ENCODE measurements at places on chromosomes 12 and 14.
A peak's percentile ranks its signal among the peaks of the same experiment; 100 is the strongest.

GRCh38 chr12:57467212-57467874 lies 7.8 kb downstream of the GLI1 start:
- H3K36me3 ChIP-seq = no peaks in the 10 kb centered on the region
- no peak overlapping the region for H3K27ac ChIP-seq
- peaks cover 4% of the 10 kb centered on the region for H3K4me1 ChIP-seq
- no peak overlapping the region for H3K4me3 ChIP-seq
- no peaks in the 10 kb centered on the region for H3K27me3 ChIP-seq
- no peak for DNase-seq

GRCh38 chr12:52517005-52517835 lies 3.0 kb downstream of the KRT5 start:
- no peak overlapping the region for H3K4me3 ChIP-seq
- no peak overlapping the region for H3K27ac ChIP-seq
- DNase-seq = no peak
- no peaks in the 10 kb centered on the region for H3K27me3 ChIP-seq

GRCh38 chr14:69814397-69814796 lies 17.4 kb upstream of the SLC10A1 start:
- H3K4me1 ChIP-seq = no peaks in the 10 kb centered on the region
- no peaks in the 10 kb centered on the region for H3K36me3 ChIP-seq
- no peak overlapping the region for H3K4me3 ChIP-seq
- H3K27ac ChIP-seq = no peak overlapping the region
- H3K27me3 ChIP-seq = no peaks in the 10 kb centered on the region
- DNase-seq = no peak

DNA sequence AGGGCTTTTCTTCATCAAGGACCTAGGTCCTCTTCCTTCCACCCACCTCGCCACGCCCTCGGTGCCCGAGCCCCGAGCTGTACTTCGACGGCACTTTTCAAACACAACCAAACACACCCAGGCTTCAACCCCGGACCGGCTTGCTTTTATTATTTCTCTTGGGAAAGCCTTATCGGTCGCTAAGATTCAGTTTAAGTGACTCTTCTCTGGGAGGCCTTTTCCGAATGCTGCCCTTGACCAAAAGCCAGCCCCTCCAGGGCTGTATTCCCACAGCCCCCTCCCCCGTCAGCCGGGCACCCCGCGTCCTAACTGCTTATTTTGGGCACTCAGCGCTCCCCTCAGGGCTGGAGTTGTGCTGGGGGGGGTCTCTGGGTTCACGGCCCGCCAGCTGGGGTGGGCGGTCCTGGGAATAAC lies 644 bp upstream of the PPP4R4 start:
- H3K27me3 ChIP-seq = peaks cover 3% of the 10 kb centered on the region
- H3K4me1 ChIP-seq = peaks cover 20% of the 10 kb centered on the region
- no peaks in the 10 kb centered on the region for H3K36me3 ChIP-seq
- DNase-seq = no peak
- peak overlapping the region; percentile 67 for H3K27ac ChIP-seq

DNA sequence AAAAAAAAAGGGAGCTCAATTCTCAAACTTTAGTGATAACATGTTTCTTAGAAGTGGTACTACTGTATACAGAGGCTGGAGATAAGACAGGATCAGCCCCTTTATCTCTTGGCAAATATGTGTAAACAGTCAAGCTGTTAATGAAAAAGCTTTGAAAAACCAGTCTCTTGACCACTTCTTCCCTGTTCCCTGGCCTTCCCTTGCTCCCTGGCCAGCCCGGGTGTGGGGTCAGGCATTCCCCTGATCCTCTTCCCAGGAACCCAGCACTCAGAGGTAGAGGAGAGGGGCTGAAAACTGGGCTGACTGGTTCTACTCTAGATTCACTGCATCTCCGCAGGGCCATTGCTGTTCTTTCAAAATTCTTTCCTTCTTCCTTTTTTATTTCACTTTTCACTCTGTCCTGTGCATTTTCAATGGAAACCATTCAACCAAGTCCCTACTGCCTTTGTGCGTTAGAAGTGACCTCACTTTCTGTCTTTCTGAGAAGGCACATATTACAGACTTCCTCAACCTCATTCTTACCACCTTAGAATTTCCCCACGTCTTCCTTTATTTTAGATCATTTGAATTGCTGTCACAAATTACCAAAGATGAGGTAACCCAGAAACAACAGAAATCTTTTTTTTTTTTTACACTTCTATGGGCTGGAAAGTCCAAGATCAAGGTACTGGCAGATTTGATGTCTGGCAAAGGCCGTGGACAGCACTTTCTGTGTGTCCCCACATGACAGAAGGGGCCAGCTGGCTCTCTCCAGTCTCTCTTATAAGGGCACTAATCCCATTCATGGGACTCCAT lies 5.7 kb downstream of the GNG2 start:
- no peaks in the 10 kb centered on the region for H3K27me3 ChIP-seq
- no peaks in the 10 kb centered on the region for H3K4me1 ChIP-seq
- no peak overlapping the region for H3K27ac ChIP-seq
- no peaks in the 10 kb centered on the region for H3K36me3 ChIP-seq

DNA sequence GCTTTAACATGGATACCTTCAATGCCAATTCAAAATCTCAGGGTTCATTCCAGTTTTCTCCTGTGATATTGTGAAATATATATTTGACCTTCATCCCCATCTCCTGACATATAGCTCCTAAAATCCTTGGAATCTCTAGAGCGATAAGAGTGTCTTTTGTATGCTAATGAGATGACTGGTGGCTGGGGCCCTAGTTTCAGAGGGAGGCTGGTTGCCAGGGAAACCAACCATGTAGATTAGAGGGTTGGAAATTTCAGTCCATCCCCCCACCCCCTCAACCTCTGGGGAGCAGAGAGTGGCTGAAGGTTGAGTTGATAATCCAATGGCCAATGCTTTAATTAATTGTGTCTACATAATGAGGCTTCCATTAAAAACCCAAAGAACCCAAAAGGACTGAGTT lies 59.4 kb downstream of the SDR9C7 start:
- DNase-seq = no peak
- H3K4me1 ChIP-seq = no peaks in the 10 kb centered on the region
- H3K27me3 ChIP-seq = no peaks in the 10 kb centered on the region
- H3K27ac ChIP-seq = no peak overlapping the region

- H3K4me1 ChIP-seq = no peaks in the 10 kb centered on the region
- H3K4me3 ChIP-seq = no peak overlapping the region
- DNase-seq = no peak
- no peak overlapping the region for H3K27ac ChIP-seq
- H3K36me3 ChIP-seq = peaks cover 60% of the 10 kb centered on the region
- H3K27me3 ChIP-seq = no peaks in the 10 kb centered on the region
Observed at GRCh38 chr12:68739891-68740290, 6.1 kb upstream of the SLC35E3 start.

DNA sequence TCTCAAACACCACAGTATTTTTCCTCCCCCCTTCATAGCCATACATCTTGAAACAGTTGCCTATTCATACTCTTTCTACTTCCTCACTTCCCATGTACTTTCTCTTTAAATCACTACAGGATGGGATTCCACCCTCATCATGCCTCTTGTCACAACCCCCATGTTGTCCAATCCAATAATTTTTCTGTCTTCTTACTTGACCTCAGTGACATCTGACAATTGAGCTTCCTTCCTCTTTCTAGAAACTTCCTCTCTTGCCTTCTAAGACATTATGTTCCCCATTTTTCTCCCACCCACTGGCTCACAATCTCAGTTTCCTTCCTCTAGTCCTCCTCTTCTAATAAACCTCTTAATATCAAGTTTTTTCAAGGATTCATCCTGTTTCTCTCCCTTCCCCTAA lies 5.3 kb downstream of the C2CD5 start:
- H3K27me3 ChIP-seq = no peaks in the 10 kb centered on the region
- H3K4me3 ChIP-seq = no peak overlapping the region
- H3K27ac ChIP-seq = no peak overlapping the region
- peaks cover 9% of the 10 kb centered on the region for H3K4me1 ChIP-seq
- H3K36me3 ChIP-seq = no peaks in the 10 kb centered on the region

GRCh38 chr12:126874427-126875026 lies 1392.4 kb upstream of the TMEM132C start:
- no peaks in the 10 kb centered on the region for H3K27me3 ChIP-seq
- no peaks in the 10 kb centered on the region for H3K36me3 ChIP-seq
- H3K4me1 ChIP-seq = no peaks in the 10 kb centered on the region
- no peak overlapping the region for H3K4me3 ChIP-seq

DNA sequence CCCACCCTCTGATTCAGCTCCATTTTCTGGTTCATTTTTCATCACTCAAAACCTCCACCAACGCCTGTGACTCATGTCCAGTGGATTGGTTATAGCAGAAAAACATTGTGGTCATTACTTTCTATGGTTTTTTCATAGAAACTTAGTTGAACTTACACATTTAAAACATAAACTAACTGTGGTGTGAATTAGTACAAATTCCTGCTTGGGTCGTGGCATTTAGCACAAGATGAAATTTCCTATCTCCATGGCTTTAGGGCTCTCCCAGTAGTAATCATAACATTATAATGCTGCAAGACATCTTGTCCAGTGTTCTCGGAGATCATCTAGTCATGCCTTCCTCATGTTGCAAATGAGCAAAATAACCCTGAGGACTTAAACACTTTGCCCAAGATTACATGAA lies 7.1 kb downstream of the RNASE7 start:
- peaks cover 23% of the 10 kb centered on the region for H3K4me1 ChIP-seq
- no peak overlapping the region for H3K4me3 ChIP-seq
- no peaks in the 10 kb centered on the region for H3K27me3 ChIP-seq
- no peak overlapping the region for H3K27ac ChIP-seq
- no peaks in the 10 kb centered on the region for H3K36me3 ChIP-seq

- no peak overlapping the region for H3K27ac ChIP-seq
- H3K4me3 ChIP-seq = no peak overlapping the region
- peaks cover 16% of the 10 kb centered on the region for H3K4me1 ChIP-seq
Observed at GRCh38 chr12:71159264-71159663, 1.5 kb upstream of the TSPAN8 start.

GRCh38 chr12:98793121-98793520 lies 148.0 kb downstream of the APAF1 start:
- no peak overlapping the region for H3K4me3 ChIP-seq
- H3K27me3 ChIP-seq = no peaks in the 10 kb centered on the region
- H3K4me1 ChIP-seq = no peaks in the 10 kb centered on the region
- H3K27ac ChIP-seq = no peak overlapping the region
- no peak for DNase-seq

- no peaks in the 10 kb centered on the region for H3K27me3 ChIP-seq
- H3K36me3 ChIP-seq = no peaks in the 10 kb centered on the region
- no peak overlapping the region for H3K4me3 ChIP-seq
- H3K4me1 ChIP-seq = no peaks in the 10 kb centered on the region
- no peak for DNase-seq
Observed at GRCh38 chr12:112751844-112752243, 39.7 kb upstream of the RPH3A start.

DNA sequence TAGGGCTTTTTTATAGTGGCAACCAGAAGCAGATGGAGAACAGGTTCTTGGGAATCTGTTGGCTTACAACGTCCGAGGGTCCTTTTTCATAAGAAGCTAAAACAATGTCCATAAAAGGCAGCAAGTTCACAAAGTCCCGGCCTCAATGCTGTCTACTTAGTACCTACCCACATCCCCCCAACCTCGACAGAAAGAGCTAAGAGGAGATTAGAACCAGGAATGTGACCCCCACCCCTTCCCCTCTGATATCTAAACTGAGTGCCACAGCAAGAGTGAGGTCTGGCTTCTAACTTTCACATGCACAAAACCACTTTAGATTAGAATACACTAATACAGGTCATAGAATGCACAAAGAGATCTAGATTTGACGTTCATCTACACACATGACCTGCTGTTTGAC lies 4.5 kb downstream of the DPF3 start:
- no peaks in the 10 kb centered on the region for H3K36me3 ChIP-seq
- no peak overlapping the region for H3K27ac ChIP-seq
- no peak overlapping the region for H3K4me3 ChIP-seq
- DNase-seq = no peak

GRCh38 chr12:19647806-19648556 lies 208.7 kb downstream of the AEBP2 start:
- no peak for DNase-seq
- no peak overlapping the region for H3K27ac ChIP-seq
- no peaks in the 10 kb centered on the region for H3K36me3 ChIP-seq
- H3K4me3 ChIP-seq = no peak overlapping the region

DNA sequence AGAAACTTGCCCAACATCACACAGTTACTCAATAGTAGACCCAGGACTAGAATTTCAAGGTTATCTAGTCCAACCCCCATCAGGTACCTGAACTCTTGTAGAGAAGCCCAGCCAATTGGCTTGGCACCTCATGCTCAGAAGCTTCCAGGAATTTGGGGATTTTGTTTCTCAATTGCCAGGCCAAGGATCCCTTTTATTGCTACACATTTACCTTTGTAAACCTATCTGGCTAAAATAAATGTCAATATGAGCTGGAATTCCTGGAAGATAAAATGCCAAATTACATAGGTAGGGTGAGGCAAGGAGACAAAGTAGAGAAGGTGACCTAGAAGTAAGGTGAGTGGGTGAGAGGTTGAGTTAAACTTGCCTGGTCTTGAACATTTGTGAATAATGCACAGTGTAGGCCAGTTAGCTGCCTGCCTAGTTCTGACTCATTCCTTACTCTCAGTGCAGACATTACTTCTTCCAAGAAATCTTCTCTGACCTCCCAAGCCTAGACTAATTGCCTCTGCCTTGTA lies 36.3 kb downstream of the SDR9C7 start:
- DNase-seq = no peak
- no peak overlapping the region for H3K27ac ChIP-seq
- no peak overlapping the region for H3K4me3 ChIP-seq
- no peaks in the 10 kb centered on the region for H3K36me3 ChIP-seq
- no peaks in the 10 kb centered on the region for H3K27me3 ChIP-seq

DNA sequence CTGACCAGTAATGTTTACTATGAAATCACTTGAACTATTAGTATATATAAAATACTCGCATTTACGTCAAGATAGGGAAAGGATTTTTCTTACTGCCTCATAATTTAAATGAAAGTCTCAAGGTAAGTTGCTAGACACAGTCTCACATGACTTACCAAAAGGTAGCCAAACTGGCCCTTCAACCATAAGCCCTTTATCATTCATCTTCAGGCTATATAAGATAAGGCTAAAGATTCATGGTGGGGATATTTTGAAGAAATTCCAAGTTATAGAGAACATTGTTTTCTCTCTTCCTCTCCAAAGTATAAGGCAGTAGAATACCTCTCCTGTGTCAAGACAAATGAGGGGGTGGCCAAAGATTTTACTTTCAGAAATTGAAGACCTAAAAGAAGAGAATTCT lies 23.4 kb downstream of the KIF21A start:
- H3K27me3 ChIP-seq = no peaks in the 10 kb centered on the region
- DNase-seq = no peak
- no peak overlapping the region for H3K27ac ChIP-seq
- H3K4me1 ChIP-seq = peaks cover 6% of the 10 kb centered on the region
- no peaks in the 10 kb centered on the region for H3K36me3 ChIP-seq

All from psoas muscle (tissue), 8 donors.